Neural crest cell (in vitro differentiated cells): ENCODE measurements at places on chromosomes 3 and 15. TPM values are rescaled to one million over a fixed set of nuclear protein-coding genes. Genes with fewer than 3 reads are reported as not detected.
A peak's percentile ranks its signal among the peaks of the same experiment; 100 is the strongest.

C15orf40 gene
- 23.1 and 26.7 TPM in 2 replicates for total RNA-seq

CFAP100 gene
- 1.1 and 1.7 TPM in 2 replicates for total RNA-seq

DNA sequence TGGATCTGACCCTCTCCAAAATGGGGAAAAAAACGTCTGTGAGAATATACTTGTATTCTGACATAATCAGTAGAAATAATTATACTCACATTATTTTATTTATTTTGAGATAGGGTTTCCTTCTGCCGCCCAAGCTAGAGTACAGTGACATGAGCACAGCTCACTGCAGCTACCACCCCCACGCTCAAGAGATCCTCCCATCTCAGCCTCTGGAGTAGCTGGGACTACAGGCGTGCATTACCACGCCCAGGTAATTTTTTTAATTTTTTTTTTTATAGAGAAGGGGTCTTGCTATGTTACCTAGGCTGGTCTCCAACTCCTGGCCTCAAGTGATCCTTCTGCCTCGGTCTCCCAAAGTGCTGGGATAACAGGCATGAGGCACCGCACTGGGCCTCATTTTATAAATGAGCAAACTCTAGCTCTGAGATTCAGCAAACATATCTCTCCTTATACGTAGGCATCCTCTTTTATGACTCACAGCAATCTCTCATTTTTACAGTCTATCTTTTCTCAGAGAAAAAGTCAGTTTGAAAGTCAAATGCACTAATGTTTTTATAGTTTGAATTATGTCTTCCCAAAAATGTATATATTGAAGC lies 989 bp upstream of the VGLL3 start:
- no peak for DNase-seq
- H3K4me3 ChIP-seq, result peak overlapping the region; percentile 94
- H3K27me3 ChIP-seq, result peaks cover 29% of the 10 kb centered on the region

PLA2G4D gene
- not detected in 2 replicates for total RNA-seq

GRCh38 chr3:175426805-175427204 lies 567.7 kb downstream of the NAALADL2 start:
- H3K27ac ChIP-seq, result no peak overlapping the region
- H3K4me1 ChIP-seq, result peaks cover 9% of the 10 kb centered on the region
- peaks cover 2% of the 10 kb centered on the region for H3K36me3 ChIP-seq
- no peaks in the 10 kb centered on the region for H3K27me3 ChIP-seq
- no peak for DNase-seq

- H3K4me3 ChIP-seq, result no peak overlapping the region
- H3K27me3 ChIP-seq, result no peaks in the 10 kb centered on the region
- no peak for DNase-seq
- peaks cover 8% of the 10 kb centered on the region for H3K4me1 ChIP-seq
- no peak overlapping the region for H3K27ac ChIP-seq
Measured at GRCh38 chr3:65899226-65899625, 139.5 kb downstream of the MAGI1 start.

MESP2 gene
- 0.36 and 0.42 TPM in 2 replicates for total RNA-seq

DNA sequence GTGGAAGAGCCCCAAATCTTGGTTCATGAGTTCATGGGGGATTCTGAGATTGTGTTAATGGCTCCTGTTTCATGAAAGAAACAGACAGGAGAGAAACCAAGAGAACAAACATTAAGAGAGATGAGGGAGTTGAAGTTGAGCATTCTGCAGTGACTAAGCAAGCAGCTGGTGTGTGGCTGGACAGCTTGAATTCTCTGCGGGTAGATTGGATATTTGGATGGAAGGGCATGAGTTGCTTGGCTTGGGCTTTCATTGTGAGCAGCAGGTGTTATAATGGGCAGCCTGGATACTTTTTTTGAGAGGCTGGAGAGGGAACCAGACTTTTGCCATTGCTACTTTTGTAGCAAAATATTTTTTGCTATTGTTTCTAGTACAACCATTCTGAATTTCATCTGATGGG lies 346.8 kb upstream of the SATB1 start:
- no peaks in the 10 kb centered on the region for H3K27me3 ChIP-seq
- no peaks in the 10 kb centered on the region for H3K4me1 ChIP-seq
- no peak for DNase-seq
- H3K4me3 ChIP-seq, result no peak overlapping the region
- H3K36me3 ChIP-seq, result no peaks in the 10 kb centered on the region
- H3K27ac ChIP-seq, result no peak overlapping the region

DNA sequence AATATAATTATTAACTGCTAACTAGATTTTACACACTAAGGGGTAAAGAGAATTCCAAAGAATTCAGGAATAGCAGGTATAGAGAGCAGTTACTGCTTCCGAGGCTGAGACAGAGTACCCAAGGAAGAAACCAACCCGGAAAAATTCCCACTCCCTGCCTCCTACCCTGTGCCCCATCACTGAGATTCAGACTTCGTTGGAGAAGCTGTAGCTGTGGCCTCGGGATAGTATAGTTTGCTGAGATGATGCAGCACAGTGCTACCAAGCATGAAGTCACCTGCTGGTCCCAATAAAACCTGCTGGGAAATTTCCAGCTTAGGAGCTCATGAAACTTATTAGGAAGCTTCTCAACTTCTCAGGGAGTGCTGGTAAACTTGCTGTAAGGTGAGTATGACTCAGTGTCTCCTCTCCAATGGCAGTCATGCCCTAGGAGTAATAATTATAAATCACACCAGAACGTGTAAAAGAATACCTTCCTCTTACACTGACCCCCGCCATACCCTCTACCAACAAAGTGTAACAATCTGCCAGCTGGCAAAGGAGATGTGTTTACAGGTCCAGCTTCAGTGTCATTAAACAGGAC lies 215.2 kb upstream of the ROBO2 start:
- no peaks in the 10 kb centered on the region for H3K4me1 ChIP-seq
- no peaks in the 10 kb centered on the region for H3K27me3 ChIP-seq
- H3K4me3 ChIP-seq, result no peak overlapping the region
- no peak for DNase-seq
- H3K36me3 ChIP-seq, result no peaks in the 10 kb centered on the region

DNA sequence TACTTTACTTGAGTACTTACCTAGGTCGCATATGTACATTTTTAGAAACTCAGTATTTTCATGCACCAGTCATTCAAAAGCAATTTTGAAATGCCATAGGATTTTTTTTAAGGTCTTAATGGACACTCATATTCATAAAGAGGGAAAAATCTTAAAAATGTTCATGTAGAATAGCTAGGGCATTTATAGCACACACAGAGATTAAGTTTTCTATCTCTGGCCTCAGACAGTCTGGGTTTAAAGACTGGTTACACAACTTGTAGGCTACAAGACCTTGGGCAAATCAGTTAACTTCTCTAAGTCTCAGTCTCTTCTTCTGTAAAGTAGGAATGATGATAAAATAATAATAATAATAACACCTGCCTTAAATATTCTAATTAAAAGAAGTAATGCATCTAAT lies 48.5 kb upstream of the UBP1 start:
- H3K36me3 ChIP-seq, result peaks cover 5% of the 10 kb centered on the region
- H3K27me3 ChIP-seq, result no peaks in the 10 kb centered on the region
- no peak for DNase-seq
- H3K4me3 ChIP-seq, result no peak overlapping the region
- no peaks in the 10 kb centered on the region for H3K4me1 ChIP-seq

- H3K4me3 ChIP-seq, result no peak overlapping the region
- H3K4me1 ChIP-seq, result peaks cover 45% of the 10 kb centered on the region
- H3K27ac ChIP-seq, result peak overlapping the region; percentile 96
- peaks cover 3% of the 10 kb centered on the region for H3K36me3 ChIP-seq
Measured at GRCh38 chr15:89114990-89115389, 26.7 kb downstream of the ABHD2 start.

- H3K4me1 ChIP-seq, result peaks cover 80% of the 10 kb centered on the region
- DNase-seq, result no peak
- no peak overlapping the region for H3K4me3 ChIP-seq
- H3K27ac ChIP-seq, result no peak overlapping the region
- peaks cover 2% of the 10 kb centered on the region for H3K36me3 ChIP-seq
- H3K27me3 ChIP-seq, result no peaks in the 10 kb centered on the region
Measured at GRCh38 chr3:66467996-66468735, 32.7 kb downstream of the LRIG1 start.

DNA sequence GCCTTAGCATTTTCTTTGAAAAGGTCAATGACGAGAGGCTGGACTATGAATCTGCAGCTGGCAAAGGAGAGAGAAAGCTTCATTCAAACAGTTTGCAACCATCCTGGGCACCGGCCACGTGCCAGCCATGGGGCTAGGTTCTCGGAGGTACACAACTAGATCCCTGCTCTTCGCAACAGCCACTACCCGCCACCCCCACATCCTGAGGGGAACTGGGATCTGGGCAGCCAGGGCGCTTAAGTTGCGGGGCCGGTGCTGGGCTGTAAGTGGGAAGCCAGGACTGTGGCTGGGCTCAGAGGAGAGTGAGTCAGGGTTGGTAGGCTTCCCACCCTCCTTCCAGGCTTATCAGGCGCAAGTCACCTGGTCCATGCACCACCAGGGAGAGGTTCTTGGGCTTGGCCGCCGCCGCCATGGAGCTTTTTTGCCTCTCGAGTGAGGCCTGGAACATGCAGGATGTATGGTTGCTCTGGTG lies 95.0 kb upstream of the TERB2 start:
- no peak overlapping the region for H3K27ac ChIP-seq
- H3K36me3 ChIP-seq, result no peaks in the 10 kb centered on the region
- H3K27me3 ChIP-seq, result peaks cover 3% of the 10 kb centered on the region
- H3K4me1 ChIP-seq, result no peaks in the 10 kb centered on the region

DNA sequence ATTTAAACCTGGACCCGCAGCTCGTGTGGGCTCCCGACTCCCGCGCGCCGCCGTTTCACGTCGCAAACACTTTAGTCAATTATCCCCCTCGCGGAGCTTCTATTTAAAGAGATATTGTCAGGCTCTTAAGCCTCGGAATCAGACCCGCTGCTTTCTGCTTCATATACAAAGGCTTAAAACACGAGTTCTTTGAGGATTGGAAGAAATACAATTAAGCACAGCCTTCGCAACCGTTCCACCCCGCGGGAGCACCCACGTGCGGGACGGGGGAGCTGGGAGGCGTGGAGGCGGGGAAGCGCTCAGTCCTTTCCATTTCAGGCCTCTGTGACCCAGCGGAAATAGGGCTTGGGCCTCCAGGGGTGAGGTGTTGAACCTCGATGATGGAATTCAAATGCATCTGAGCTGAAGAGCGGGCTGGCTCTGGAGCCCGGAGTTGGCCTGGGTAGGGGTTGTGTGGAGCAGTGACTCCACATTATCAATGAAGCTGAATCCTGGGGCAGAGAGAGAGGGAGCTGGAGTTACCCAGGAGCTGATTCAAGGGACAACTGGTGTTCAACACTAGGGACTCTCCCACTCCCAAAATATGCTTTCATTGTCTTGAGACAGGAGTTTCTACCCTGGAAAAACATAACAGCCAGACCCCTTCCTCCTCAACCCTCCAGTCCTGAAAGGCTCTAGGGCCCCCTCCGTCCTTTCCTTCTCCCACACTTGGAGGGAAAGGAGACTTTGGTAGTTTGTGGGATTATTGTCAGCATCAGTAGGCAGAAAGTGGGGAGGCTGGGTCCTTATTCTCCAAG lies 2.4 kb downstream of the ANKRD63 start:
- no peak overlapping the region for H3K27ac ChIP-seq
- peak overlapping the region; percentile 49 for H3K4me3 ChIP-seq
- no peaks in the 10 kb centered on the region for H3K36me3 ChIP-seq

NANOGP8 gene
- total RNA-seq, result 0.34 TPM in 1 of 2 replicates, not detected in the other

TRIM69 gene
- total RNA-seq, result 15.2 and 16.3 TPM in 2 replicates

REC114 gene
- total RNA-seq, result not detected in 2 replicates

DNA sequence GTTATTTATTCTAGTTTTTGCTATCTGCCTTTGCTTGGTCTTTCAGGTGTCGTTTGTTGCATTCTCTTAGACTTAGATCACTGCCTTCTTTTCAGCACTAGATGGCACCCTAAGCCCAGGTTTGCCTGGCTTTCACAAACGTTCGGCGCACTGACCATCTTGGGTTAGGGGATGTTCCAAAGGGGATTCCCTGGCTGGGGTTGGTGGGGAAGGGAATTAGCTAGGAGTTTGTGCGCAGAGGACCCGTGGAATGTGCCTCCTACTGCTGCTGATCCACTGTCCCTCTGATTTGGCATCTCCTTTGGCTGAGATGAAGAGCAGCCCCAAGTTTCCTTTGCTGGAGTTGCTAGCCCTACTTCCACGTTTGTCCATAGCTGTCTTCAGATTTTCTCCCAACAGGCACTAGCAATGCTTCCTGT lies 33.9 kb downstream of the PFN2 start:
- peak; percentile 38 for DNase-seq
- H3K4me3 ChIP-seq, result no peak overlapping the region
- peaks cover 7% of the 10 kb centered on the region for H3K4me1 ChIP-seq
- H3K27me3 ChIP-seq, result no peaks in the 10 kb centered on the region

DNA sequence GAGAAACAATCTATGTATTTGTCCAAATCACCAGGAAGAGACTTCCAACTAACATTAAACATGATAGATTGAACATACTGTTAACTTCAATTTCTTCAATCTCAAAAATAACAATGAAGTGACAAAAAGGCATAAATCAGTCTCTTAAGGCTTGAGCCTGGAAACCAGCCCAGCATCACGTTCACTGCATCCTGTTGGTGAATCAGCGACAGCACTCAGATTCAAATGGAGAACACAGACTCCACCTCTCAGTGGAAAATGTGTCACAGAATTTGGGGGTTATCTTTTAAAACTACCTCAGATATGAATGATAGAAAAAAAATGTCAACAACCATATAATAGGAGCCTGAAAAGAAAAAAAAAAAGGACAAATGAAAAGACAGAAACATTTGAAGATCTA lies 212.0 kb downstream of the MINAR1 start:
- no peaks in the 10 kb centered on the region for H3K27me3 ChIP-seq
- DNase-seq, result no peak
- H3K4me1 ChIP-seq, result no peaks in the 10 kb centered on the region
- H3K36me3 ChIP-seq, result no peaks in the 10 kb centered on the region

DNA sequence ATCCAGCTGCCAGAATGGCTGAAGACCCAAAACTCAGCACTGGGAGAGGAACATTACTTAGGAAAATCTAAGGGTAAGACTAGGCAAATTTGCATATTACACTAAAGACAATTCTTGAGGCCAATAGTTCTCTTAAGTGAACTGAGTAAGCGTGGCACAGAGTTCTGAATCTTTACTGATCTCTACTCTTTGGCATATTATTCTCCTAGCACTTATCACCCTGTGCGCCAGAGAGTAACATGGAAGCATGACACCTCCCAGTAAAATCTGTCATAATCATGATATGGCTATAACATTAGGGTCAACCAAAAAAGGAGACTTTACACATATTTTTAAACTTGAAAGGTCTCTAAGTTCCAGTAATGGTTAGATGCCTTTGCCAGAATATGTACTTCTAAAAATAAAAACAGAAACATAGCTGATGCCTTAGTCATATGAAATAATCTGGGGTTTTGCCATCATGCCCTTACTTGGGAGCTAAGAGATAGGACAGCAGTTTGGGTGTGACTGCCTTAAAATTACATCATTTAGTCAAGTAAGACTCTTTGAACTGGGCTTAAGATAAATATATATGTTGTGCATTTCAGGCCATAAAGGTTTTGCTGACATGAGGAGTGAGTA lies 290.5 kb downstream of the PLCL2 start:
- H3K4me3 ChIP-seq, result no peak overlapping the region
- DNase-seq, result no peak
- peaks cover 4% of the 10 kb centered on the region for H3K4me1 ChIP-seq
- H3K27me3 ChIP-seq, result no peaks in the 10 kb centered on the region
- peaks cover 6% of the 10 kb centered on the region for H3K36me3 ChIP-seq
